CD4-positive, alpha-beta T cell (primary cell): ENCODE measurements at places on chromosomes 16 and 17.

GRCh38 chr17:55743103-55743679, 7.7 kb upstream of the PCTP start:
- DNase-seq = no peak

DNA sequence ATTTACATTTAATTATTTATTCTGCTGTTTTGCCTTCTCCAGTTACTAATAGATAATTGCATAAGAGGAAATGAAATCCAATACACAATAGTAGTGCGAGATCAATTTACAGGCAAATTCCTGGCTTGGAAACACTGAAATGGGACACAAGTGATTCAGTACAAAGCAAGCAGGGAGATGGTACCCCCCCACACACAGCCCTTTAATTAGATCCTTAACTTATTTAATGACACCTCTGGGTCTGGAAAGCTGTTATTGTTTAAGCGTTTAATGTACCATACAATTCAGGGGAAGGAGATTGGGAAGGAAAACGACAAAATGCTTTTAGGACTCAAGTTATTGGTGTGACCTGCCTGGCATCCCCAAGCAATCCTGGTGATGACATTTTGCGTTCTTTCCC, 318.2 kb downstream of the NPIPA8 start:
- DNase-seq = no peak

DNA sequence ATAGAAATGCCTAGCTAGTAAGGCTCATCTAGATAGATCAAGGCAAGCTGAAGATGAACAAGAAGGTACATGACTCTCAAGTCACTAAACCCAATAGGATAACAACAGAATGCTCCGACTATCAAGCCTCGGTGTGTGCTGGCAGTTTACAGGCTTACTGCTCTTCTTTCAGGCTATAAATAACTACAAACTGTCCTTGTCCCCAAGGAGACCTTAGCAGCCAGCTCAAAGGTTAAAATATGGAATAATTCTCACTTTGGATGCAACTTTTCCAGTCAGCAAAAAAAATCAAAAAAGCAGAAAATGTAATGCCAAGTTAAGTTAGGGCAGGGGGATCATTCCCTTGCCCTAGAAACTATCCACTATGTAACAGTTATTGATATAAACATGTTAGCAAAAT, 44.6 kb downstream of the SPOP start:
- DNase-seq = no peak

DNA sequence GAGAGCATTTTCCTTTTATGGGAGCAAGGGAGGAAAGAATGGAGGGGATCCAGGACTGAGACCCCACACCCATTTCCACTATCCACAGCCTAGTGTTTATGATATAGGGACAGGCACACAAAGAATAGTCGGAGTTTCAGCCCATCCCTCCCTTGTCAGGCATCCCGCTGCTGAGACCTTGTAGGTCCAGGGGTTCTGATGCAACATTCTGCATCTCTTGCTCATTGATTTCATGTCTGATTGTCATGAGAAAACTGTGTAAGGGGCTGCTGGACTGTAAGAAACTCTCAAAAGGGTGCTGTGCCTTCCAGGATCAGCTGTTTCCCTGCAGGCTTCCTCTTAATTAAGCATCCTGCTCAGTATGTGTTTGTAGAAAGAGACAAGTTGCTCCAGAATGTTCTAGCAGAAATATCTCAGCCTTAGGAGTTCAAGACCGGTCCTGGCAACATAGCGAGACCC, 5.3 kb upstream of the POLR3E start:
- no peak for DNase-seq

DNA sequence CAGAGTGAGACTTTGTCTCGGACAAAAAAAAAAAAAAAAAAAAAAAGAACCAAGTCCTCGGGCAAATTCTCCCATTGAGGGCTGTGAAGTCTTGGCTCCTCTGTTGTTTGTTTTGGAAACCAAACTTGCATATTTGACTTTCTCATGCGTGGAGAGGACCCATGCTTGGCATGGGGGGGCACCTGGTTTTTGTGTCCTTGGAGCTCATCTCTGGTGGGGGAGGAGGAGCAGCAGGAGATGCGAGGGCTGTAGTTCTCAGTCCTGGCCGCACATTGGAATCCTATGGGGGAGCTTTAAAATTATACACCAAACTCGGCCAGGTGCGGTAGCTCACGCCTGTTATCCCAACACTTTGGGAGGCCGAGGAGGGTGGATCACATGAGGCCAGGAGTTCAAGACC, 74.5 kb downstream of the ABCC6 start:
- DNase-seq = no peak

DNA sequence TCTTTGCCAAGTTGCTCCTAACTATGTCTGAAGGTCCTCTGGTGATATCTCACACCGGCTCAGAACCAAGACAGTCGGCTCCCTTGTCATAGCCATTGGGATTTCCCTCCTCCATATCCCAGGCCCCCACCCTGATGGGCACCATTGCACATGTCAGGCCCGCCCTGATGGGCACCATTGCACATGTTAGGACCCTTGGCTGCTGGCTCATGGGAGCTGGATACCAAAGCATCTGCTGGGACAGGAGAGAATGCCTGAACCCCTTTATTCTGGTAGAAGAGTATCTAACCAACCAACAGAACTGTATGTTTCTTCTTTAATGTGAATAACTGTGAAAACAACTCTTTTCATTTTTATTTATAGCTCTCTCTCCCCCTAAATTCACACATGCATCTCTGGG, 454.5 kb upstream of the HSBP1 start:
- no peak for DNase-seq

DNA sequence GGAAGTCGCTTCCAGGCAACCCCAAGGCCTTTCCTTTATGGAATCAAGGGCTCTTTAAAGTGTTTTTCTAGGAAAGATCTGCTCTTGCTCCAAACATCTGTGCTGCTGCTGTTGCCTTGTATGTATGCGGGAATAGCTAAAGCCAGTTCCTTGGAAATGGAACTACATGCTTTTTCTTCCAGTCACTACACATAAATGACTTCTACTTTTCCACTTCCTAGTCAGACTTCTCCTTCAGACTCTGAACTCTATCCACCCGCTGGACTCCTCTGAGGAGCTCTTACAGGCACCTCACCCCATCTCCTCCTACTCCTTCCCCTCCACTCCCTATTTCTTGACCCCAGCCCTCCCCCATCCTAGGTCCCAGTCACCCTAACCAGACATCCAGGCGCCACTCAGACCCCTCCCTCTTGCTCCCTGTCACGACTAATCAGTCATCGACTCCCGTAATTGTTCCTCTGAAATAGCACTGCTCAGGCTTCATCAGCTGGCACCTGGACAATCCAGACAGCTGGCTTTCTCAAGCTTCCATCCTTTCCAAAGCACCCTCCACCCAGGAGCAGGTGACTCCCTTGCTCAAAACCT, 15.0 kb upstream of the PEMT start:
- no peak for DNase-seq

DNA sequence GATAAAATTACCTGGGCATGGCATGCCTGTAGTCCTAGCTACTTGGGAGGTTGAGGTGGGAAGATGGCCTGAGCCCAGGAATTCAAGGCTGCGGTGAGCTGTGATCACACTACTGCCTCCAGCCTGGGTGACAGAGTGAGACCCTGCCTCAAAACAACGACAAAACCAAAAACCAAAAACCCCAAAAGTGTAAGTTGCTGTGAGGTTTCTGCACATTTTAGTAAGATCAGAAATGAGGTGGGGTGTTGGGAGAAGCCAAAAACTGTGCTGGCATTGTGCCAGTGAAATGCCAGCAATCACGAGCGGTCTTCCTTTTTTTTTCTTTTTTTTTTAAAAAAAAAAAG, 114.6 kb downstream of the PITPNC1 start:
- DNase-seq = no peak

GRCh38 chr16:4517812-4518680, 20.5 kb downstream of the CDIP1 start:
- DNase-seq = no peak

- no peak for DNase-seq
Measured at GRCh38 chr16:11677451-11677951, 9.2 kb downstream of the SNN start.
